ENCODE measurements at places on chromosomes 7 and 10. TPM values are rescaled to one million over a fixed set of nuclear protein-coding genes. Genes with fewer than 3 reads are reported as not detected.

SLK gene
- 40.8 TPM for total RNA-seq

C10orf67 gene
- total RNA-seq = 1.2 TPM

SLC26A5 gene
- total RNA-seq = 0.46 TPM

MOGAT3 gene
- not detected for total RNA-seq

TAS2R4 gene
- total RNA-seq = 4.4 TPM

ST8SIA6 gene
- 17.8 TPM for total RNA-seq

GNGT1 gene
- total RNA-seq = not detected

THSD7A gene
- total RNA-seq = 30.4 TPM

RFC2 gene
- total RNA-seq = 27.7 TPM

LIPK gene
- total RNA-seq = not detected

ATRNL1 gene
- 592 TPM for total RNA-seq

FFAR4 gene
- total RNA-seq = 1.2 TPM

CDK1 gene
- total RNA-seq = 32.5 TPM

ALOX5 gene
- 3.2 TPM for total RNA-seq

CCL26 gene
- not detected for total RNA-seq

FAM237B gene
- 0.23 TPM for total RNA-seq

RINT1 gene
- 20.5 TPM for total RNA-seq

HOXA7 gene
- not detected for total RNA-seq

ASB4 gene
- total RNA-seq = 0.69 TPM

TPST1 gene
- 92.3 TPM for total RNA-seq

SLC18A3 gene
- 2.8 TPM for total RNA-seq

TSPAN12 gene
- total RNA-seq = 16.8 TPM

EVX1 gene
- not detected for total RNA-seq

All from diencephalon (tissue), 1 donor.